Cardiac ventricle fibroblast (primary cell): ENCODE measurements at places on chromosomes 7 and 10. TPM values are rescaled to one million over a fixed set of nuclear protein-coding genes. Genes with fewer than 3 reads are reported as not detected.

The NPFFR1 gene
- not detected in 2 replicates for total RNA-seq

The SDK1 gene
- total RNA-seq: 0.44 and 0.62 TPM in 2 replicates

The PARD3 gene
- 19.7 and 28.7 TPM in 2 replicates for total RNA-seq

The TFPI2 gene
- 87.4 and 112 TPM in 2 replicates for total RNA-seq

The IL2RA gene
- not detected in 2 replicates for total RNA-seq

The SLC25A13 gene
- total RNA-seq: 14.5 and 17.0 TPM in 2 replicates

The RNF32 gene
- total RNA-seq: 1.5 and 1.7 TPM in 2 replicates

The C10orf67 gene
- not detected in 2 replicates for total RNA-seq

The SPDYE1 gene
- not detected in 2 replicates for total RNA-seq

The TMEM176A gene
- 0.31 and 0.54 TPM in 2 replicates for total RNA-seq
